ENCODE measurements at places on chromosomes 3 and 15. TPM values are rescaled to one million over a fixed set of nuclear protein-coding genes. Genes with fewer than 3 reads are reported as not detected.

GRCh38 chr15:34248190-34248589, 23.4 kb downstream of the EMC4 start:
- no peak for DNase-seq

DNA sequence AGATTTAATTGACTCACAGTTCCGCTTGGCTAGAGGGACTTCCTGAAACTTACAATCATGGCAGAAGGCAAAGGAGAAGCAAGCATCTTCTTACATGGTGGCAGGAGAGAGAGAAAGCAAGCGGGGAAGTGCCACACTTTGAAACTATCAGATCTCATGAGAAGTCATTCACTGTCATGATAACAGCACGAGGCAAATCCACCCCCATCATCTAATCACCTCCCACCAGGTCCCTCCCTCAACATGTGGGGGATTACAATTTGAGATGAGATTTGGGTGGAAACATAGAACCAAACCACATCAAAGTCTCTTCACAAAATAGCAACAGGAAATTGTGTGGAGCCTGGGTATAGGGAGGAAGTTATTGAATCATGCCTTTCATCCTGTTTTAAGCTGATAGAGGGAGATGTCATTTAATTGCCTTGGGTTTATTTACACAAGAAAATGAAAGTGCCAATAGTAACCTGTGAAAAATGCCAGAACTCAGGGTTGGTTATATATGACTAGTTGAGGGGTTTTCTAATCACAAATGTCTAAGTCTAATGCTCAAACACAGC, 624.8 kb upstream of the LMCD1 start:
- no peak for DNase-seq

- no peak for DNase-seq
Observed at GRCh38 chr3:63961891-63962290, 49.7 kb upstream of the SCAANT1 start.

GRCh38 chr3:124032311-124032880, 40.5 kb upstream of the ROPN1 start:
- DNase-seq: no peak

- DNase-seq: peak; percentile 58
Observed at GRCh38 chr15:57114070-57114469, 195.6 kb downstream of the TCF12 start.

- DNase-seq: peak; percentile 48
Observed at GRCh38 chr15:65259367-65259797, 27.3 kb downstream of the PARP16 start.

- no peak for DNase-seq
Observed at GRCh38 chr15:40424483-40425115, 16.2 kb upstream of the BAHD1 start.

- DNase-seq: peak; percentile 30
Observed at GRCh38 chr15:69666441-69666882, 213.8 kb downstream of the RPLP1 start.

DNA sequence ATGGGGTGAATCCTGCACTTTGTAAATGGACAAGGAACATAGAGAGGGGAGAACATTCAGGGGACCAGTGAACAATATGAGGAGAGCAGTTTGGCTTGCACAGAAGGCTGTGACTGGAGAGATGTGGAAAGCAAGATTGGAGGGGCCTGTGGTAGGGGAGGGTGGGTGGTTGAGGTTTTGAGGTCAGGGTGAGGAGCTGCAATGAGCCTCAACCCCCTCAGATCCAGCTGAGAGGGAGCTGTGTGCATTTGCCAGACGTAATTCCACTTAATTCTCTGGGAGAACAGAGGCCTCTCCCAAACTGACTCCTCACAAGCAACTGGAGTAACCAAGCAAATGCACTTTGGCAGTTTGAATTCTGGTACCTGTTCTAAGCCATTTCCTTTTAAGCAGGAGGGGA, 253.1 kb upstream of the TRIM42 start:
- no peak for DNase-seq

DNA sequence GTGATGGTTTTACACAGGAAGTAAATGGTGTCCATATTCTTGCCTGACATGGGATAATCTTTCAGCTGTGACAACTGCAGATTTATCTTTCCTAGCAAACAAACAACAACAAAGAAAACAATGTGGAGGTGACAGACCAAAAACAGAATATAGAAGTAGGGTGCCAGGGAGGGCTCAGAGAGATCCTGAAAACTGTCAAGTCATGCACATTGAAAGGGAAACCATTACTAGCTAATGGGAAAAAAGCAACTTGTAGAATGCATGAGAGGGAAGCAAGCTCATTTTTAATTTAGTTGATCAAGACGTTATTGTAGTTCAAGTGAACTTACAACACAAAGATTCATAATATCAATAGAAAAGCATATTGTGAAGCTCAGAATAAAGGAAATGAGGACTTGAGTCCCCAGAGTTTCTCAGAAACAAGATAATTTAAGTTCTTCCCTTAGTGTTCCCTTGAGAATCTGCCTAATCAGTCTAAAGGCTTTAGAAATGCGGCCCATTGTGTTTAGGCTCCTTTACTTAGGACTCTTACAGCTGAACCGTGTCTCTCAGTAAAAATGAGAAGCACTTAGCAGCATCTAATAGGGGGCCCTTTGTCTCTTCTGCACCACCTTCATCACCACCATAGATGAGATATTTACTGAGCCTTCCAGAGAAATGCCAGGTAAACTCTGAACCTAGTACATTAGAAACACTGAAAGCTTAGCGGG, 115.6 kb upstream of the CADPS start:
- no peak for DNase-seq

DNA sequence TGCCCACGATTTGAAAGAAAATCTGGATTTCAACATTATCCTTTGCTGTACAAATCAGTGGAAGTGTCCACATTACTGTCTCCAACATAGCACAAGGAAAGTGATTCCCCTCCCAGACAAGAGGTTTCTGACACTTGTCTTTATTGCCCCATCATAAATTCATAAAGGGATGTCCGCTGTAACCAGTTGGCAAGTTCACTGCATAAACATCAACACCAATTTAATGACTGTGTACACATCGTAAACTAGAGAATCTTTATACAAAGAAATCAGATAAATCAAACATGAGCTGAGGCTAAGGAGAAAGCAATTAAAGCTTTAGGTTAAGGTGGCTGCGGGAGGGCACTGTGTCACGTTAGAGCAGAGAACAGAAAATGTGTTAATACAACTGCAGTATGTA, 129.8 kb downstream of the MEIS2 start:
- DNase-seq: no peak

DNA sequence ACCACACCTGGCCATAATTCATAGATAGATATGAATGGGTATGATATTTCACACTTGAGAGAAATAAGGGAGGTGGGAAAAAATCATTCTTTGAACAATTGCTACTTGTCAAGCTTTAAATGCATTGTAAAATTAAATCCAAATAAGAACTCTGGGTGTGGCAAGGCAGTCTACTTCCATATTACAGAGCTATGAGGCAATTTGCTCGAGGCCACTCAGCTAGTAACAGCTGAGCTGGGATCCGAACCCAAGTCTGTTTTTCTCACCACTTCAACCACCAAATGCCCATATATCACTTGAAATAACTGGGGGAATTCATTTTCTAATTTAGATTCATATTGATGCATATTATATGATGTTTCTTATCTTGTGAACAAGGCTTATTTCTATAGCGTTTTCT, 482.2 kb upstream of the ADAMTS9 start:
- no peak for DNase-seq

DNA sequence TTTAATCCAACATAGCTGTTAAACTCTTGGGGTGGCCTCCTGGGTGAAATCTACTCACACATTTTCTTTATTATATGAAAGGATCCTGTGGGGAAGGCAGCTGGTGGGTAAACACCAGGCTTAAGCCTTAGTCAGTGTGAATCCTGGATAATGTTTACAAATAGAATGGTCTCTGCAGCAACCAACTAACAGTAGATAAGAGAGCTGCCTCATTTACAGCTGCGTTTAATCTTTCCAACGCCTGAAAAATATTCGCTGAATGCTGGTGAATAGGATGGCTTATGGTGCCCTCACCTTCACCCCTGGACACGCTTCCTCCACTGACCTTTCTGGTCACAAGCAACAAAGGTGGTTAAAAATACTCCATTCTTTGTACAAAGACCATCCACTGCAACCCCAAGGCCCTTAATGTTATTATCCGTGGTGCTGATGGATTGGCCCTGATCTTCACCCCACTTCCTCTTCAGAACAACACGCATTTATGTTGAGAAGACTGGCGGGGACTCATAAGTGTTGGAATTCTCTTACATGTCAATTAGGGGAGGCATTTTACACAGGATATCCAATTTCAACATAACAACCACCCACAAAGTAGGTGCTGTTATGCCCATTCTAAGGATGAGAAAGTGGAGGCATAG, 120.0 kb upstream of the FRMD4B start:
- DNase-seq: no peak

GRCh38 chr3:128910006-128910405, 30.6 kb downstream of the ACAD9 start:
- no peak for DNase-seq

DNA sequence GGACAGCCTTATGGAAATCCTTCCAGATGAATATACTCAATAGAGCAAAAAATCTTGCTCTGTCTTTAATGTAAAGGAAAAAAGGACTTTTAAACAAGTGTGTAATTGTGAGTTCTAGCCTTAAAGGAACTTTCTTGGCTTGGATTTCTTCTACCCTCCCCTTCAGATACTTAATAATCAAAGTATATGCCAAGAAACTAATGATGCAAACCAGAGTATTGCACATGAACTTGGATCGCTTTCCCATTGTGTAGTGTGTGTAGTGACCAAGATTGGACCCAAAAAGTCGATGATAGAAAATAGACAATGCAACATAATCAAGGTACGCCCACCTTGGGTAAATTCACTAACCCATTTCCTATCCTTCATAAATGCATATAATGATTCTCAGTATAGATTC, 123.8 kb downstream of the TIGIT start:
- no peak for DNase-seq

GRCh38 chr3:43770426-43771103, 79.8 kb downstream of the ABHD5 start:
- peak; percentile 87 for DNase-seq

Gene FGF12
- total RNA-seq: 1.4 TPM

Gene EXD1
- 0.12 TPM for total RNA-seq

Gene LYZL4
- total RNA-seq: 0.32 TPM

Gene SLC28A1
- total RNA-seq: 2.6 TPM

Gene NFKBIZ
- 190 TPM for total RNA-seq

Gene CERS3
- not detected for total RNA-seq

Gene CACNA2D3
- 4.7 TPM for total RNA-seq

Gene TMEM43
- total RNA-seq: 51.2 TPM

Gene BDH1
- total RNA-seq: 62.8 TPM

Gene TGM4
- total RNA-seq: not detected

Gene GADL1
- total RNA-seq: not detected

Gene OCA2
- not detected for total RNA-seq

Gene CHRD
- total RNA-seq: 6.5 TPM
